ENCODE measurements at places on chromosomes 3 and 15. TPM values are rescaled to one million over a fixed set of nuclear protein-coding genes. Genes with fewer than 3 reads are reported as not detected.

DNA sequence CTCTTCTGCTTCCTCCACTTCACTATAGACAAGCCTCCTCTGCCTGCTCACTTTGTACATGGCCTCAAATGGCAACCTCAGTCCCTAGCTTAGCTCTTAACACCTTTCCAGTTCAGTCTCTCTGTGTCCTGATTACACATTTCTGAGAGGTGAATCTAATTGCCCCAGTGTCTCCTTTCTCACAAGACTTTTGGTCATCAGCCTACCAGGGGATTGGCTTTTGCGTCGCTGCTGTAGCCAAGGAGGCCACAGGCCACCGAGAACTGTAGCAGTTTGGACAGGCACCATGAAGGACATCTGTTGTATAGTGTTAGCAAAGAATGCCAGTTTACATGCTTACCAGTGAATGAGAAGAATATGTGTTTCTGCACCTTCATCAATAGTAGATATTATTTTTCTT, 8.5 kb downstream of the IREB2 start:
- no peak for DNase-seq

- DNase-seq: no peak
These were observed 12.6 kb downstream of the CEP152 start for GRCh38 chr15:48798319-48798718.

DNA sequence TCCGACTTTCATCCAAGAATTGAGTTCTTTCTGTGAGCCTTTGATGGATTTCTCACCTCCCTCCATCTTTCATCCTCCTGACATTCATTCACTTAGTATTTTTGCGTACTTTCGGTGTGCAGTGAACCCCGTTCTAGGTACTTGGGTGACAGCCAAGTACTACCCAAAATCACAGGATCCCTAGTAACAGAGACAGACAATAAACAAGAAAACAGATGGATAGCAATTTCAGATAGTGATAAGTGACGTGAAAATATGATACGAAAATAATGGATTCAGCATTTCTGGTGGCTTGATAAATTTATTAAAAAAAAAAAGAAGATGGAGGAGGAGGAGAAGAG, 264 bp upstream of the CMTM6 start:
- no peak for DNase-seq

DNA sequence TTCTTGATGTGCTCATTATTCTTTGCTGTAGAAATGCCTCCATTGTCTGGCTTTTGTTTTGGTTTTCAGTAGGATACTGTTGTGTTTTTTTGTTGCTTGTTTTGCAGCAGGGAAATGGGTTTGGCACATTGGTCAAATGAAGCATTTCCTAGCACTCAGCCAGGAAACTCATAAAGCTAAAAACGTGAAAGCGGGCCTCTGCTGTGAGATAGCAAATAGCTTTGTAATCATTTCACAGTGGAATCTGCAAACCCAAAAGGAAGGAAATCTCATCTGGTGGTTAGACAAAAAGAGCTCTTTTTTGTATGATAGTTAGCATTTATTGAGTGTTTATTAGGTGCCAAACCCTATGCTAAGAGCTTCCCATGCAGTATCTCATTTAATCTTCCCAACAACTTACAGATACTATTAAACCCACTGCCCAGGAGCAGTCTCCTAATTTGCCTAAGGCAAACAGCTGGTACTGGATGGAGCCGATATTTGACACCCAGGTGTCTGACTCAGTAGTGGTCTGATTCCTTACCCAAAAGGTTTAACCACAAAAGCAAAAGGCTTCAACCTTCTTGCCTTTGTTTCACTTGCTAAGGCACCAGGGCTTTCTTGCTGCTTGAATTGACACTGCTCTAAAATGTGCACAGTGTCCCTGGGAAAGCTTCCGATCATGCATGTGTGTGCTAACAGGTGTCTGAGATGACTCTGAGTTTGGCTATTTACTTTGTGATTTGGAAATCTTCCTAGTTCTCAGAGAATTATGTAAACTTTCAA, 527.9 kb upstream of the MDFIC2 start:
- DNase-seq: no peak

DNA sequence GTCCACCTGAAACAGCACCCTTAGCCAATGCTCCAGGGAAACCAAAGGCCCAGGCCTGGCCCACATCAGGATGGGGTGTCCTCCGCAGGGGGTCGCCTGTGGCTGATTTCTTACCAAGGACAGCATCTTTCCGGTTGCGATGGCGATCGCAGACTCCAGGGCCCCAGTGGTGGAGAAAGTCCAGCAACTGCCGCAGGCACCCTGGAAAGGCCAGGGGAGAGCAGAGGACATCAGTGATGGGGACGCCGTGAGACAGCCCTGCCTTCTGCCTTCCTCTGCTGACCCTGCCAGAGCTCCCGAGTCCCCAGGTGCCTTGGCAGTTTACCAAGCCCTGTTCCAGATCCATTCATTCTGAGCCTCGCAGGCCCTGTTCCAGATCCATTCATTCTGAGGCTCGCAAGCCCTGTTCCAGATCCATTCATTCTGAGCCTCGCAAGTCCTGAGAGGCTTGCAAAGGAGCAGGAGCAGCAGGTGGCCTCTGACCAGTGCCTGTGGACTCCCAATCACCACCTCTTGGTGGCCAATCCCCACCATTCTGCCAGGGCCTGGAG, 12.5 kb downstream of the CTSH start:
- no peak for DNase-seq

DNA sequence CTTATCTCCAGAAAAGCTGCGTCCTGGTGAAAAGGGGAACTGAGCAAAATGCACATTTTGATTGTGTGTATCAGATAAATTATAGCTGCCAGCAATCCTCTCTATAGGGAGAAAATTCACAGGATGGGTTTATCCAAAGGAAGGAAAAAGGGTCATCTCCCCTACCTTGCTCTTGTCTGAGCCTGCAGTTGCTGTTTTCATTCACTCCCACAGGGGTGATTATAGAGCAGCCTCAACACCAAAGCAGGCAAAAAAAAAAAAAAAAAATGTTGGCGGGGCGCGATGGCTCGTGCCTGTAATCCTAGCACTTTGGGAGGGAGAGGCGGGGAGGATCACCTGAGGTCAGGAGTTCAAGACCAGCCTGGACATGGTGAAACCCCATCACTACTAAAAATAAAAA, 333.7 kb downstream of the ROBO2 start:
- DNase-seq: no peak

- DNase-seq: no peak
These were observed 64.0 kb downstream of the ITGA11 start for GRCh38 chr15:68367992-68368391.

GRCh38 chr3:105387122-105387751, 20.5 kb downstream of the ALCAM start:
- no peak for DNase-seq

DNA sequence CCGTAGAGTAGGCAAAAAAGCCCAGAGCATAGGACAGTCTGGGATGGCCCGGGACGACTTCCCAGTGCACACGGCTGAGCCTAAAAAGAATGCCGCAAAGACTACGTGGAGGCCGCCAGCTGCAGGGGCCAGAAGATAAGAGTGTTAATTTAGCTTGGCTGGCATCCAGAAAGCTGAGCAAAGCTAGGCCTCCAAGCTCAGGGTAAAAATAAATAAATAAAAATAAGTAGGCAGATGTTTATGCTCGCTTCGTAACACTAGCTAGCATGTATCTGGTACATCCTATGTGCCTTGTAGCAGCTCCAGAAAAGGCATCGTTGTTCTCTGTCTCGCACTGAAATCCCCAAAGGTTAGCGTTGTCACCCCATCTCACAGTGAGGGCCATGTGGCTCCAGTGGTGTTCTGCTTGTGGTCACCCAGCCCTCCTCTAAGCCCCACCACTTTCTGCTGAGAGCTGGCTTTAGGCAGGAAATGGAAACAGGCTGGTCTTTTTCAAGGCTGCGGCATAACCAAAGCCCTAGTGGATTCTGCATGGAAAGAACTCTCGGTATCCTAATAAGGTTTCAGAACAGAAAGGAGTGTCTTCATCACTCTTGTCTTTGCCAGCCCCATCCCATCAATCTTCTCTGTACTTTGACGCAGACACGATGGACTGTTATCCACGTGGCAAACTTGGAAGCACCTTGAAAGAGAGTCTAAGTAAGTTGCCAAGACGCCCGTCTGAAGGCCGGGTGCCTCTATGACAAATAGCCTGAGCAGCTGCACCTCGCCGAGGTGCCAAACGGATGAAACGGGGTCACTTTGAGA, 58.1 kb upstream of the MEF2A start:
- peak; percentile 17 for DNase-seq

GRCh38 chr3:89067736-89068135, 39.7 kb upstream of the EPHA3 start:
- no peak for DNase-seq

- DNase-seq: peak; percentile 62
These were observed 46.8 kb upstream of the SLC6A1 start for GRCh38 chr3:10945683-10946287.

GRCh38 chr3:25448750-25449692, 21.0 kb downstream of the RARB start:
- no peak for DNase-seq

GRCh38 chr3:51173518-51174271, 211.4 kb upstream of the MANF start:
- DNase-seq: no peak

DNA sequence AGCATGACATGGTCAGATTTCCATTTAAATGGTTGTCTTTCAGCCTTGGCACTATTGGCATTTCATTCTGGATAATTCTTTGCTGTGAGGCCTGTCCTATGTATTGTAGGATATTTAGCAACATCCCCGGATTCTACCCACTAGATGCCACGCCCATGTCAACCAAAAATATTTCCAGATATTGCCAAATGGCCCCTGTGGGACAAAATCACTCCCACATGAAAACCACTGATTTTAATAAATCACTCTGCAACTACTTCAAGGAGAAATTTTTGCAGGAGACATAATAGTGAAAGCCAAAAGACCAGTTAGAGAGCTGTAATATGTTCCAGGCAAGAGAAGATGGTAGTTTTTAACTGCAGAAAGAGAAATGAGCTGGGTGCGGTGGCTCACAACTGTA, 55.9 kb upstream of the RARB start:
- DNase-seq: no peak

DNA sequence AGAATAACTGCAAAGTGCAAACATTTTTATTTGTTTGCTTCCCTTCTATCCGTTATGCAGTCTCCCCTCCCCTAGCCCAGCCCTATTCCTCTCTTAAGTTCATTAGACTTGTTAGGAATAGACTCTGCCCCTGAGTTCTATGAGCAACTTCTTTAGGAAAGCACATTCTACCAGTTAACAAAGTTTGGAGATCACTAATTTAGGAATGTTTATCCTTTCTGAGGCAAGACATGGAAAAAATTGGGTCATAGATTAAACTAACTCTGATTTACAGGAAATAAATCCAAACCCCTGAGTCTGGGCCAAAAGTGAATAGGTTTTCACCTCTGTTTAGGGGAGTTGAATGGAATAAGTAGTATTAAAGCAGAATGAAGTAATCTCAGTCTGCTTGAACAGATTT, 34.4 kb downstream of the C3orf80 start:
- DNase-seq: no peak

- DNase-seq: peak; percentile 44
These were observed 23.0 kb downstream of the TLNRD1 start for GRCh38 chr15:81023483-81024264.

GRCh38 chr3:174169736-174170135, 689.4 kb upstream of the NAALADL2 start:
- no peak for DNase-seq

- DNase-seq: no peak
These were observed 22.1 kb downstream of the MAP2K1 start for GRCh38 chr15:66408675-66409282.

DNA sequence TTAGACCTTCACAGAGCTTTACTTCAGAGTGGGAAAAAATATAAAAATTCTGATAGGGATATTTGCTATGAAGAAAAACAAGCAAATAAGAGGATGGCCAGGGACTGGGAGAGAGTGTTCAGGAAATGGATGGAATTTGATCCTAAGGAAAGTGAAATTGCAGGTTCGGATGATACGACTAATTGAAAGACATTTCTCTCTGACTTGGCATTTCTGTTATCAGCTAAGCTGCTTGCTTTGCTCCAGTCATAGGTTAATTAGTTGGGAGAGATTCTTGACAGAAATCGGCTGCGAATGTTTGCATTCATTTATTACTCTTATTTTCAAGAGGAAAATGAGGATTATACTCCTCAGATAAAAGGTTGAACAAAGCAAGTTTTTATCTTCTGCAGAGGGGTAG, 808.7 kb upstream of the NECTIN3 start:
- no peak for DNase-seq

GRCh38 chr3:179174898-179175297, 26.7 kb downstream of the PIK3CA start:
- no peak for DNase-seq

DNA sequence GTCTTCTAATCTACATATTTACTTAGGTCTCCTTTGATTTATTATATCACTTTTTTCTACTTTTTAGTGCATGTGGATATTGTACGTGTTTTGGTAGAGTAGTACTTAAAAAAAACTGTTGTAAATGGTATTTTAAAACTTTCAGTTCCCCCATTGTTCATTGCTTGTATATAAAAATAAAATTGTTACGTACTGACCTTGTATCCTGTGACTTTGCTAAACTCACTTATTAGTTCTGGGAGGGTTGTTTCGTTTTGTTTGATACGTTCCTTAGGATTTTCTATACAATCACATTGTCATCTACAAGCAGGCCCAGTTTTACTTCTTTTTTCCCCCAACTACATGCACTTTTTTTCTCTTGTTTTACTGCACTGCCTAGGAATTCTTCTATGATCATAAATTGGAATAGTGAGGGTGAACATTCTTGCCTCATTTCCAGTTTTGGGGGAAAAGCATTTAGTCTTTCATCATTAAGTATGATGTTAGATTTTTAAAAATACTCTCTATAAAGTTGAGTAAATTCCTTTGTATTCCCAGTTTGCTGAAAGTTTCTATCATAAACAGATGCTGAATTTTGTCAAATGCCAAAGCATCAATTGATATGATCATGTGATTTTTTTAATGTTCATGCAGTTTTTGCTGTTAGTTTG, 33.5 kb upstream of the ACKR4 start:
- DNase-seq: no peak

DNA sequence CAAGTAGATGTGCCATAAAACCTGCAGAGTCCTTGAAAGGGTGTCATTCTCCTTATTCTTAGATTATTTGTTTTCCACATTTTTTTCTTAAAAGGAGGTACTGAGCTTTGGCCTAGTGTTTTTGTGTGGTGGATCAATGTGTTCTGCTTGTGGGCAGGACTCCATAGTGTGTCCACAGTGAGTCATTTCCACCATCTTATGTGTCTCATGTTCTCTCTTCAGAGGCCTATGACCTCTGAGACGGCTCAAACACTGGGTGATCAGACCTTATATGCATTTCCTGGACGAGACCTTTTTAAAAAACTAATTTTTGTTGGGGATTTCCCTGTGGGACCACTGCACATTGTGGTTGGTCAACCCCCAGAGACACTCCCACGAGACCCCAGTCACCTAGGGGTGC, 93.4 kb downstream of the CHCHD4 start:
- no peak for DNase-seq

The CSTA gene
- 0.35 TPM for total RNA-seq

The ZFYVE19 gene
- total RNA-seq: 29.8 TPM

The OIP5 gene
- total RNA-seq: 15.3 TPM

The CLRN1 gene
- total RNA-seq: not detected

The PCNP gene
- total RNA-seq: 211 TPM

The TMCO5A gene
- not detected for total RNA-seq

The NGRN gene
- 38.0 TPM for total RNA-seq

The ZCWPW2 gene
- 0.35 TPM for total RNA-seq

The GOLGA6B gene
- total RNA-seq: not detected

The ERICH6 gene
- 0.19 TPM for total RNA-seq

Data from activated T-cell treated with anti-CD3 and anti-CD28 coated beads, Interleukin-2, amount 50 U/mL, for 72 hours (primary cell).